ENCODE measurements at places on chromosomes 4 and X.

- DNase-seq = no peak
These were observed 188.3 kb downstream of the RASL11B start for GRCh38 chr4:53050361-53050774.

DNA sequence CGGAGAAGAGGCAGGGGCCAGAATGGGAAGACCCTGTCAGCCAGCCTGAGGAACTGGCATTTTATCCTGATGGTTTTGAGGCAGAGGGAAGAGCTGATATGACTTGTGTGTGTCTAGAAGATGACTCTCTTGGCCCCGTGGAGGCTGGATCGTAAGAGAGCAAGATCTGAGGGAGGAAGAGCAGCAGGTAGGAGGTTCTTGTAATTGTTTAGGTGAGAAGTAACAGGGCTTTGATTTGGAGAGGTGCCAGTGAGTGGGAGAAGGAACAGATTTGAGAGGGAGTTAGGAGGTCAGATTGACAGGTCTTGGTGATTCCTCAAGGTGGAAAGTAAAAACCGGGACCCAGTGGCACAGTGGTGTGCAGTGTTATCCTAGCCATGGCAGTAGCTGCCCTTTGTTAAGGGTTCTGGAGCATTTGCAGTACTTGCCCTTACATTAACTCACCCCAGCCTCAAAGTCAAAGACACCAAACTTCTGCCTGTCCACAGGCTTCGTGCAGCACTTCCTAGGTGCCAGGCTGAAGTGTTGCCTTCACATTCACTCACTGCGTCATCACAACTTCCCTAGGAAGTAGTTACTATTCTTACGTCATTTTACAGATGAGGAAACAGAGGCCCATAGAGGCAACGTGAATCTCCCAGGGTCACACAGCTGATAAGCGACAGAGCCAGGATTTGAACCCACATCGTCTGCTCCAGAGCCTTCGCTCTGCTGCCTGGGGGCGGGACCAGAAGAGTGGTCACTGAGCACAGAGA is 23.7 kb downstream of the RTL5 start:
- DNase-seq = peak; percentile 0

DNA sequence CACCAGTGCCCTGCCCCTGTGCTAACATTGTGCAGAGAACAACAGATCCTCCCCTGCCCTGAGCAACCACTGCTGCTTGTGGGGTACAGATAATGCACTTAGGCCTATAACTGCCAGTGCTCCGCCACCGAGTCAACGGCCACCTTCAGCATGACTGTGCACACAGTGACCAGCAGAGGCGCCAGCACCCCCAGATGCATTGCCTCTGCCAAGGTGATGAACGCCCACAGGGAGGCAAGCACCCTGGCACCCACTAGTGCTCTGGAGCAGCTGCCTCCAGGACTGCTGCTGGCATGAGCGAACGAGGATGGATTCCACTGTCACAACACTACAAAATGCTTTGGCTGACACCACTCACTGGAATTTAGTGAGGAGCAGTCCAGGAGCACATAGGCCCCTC is 38.2 kb downstream of the SPIN2B start:
- DNase-seq = no peak

- no peak for DNase-seq
These were observed 111.0 kb downstream of the RASGEF1B start for GRCh38 chr4:81360737-81361136.

DNA sequence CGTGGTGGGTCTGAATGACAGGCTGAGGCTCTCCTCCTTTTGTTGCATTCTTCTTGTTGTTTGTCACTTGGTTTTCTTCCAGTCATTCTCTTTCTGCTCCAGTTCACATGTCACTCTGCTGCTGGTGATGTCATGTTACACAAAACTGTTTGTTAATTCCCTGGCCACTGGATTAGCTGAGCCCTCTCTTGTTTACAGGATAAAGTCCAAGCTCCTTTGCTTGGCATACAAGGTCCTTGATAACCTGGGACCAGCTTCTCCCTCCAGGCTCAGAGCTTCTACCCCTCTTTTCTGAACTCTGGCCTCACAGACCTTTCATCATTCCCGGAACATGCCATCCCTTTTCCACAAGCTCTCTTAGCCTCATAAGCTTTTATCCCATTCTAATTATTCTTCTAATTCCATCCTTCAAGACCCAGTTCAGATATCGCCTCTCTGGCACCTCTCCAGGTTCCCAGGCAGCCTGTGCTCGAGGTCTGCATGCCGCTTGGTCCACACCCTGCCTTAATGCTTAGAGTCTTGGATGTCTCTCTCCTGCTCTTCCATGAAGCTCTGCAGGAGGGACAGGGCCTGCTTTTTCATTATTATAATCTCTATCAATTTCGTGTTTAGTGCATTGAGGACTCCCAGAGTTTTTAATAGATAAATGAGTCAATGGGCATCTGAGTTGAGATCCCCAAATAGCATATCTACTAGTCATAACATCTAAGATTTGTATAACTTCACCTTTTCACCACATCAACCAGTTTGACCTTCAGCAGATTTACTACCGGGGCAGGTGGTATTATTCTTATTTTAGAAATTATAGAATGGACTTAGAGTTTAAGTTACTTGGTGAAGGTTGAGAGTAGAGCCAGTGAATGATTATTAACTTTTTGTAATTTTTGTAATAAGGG is 98.7 kb downstream of the TMEM131L start:
- DNase-seq = no peak

GRCh38 chr4:77493829-77494551 is 111.6 kb upstream of the CXCL13 start:
- no peak for DNase-seq

DNA sequence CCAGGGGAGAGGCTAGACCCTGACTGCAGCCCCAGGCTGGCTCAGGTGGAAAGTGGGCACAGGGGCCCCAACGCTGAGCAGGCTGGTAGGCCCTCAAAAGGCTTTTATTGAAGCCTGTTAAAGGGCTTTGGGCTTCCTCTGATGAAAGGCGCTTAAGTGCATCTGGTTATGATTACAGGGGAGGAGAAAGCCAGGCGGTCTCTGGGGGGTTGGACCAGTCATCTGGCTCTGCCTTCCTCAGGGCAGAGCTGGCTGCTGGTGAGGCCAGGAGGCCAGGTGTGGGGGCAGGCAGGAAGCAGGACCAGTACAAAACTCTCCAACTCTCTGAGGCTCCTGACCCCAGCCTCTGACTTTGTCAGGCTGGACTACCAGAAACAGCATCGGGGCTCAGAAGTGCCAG is 68.8 kb upstream of the BCOR start:
- DNase-seq = no peak
